Activated CD4-positive, alpha-beta memory T cell treated with anti-CD3 and anti-CD28 coated beads for 36 hours (primary cell): ENCODE measurements at places on chromosomes 3 and 15. TPM values are rescaled to one million over a fixed set of nuclear protein-coding genes. Genes with fewer than 3 reads are reported as not detected.

- no peak for DNase-seq
Observed at GRCh38 chr3:161770484-161771386, 274.1 kb downstream of the OTOL1 start.

- DNase-seq: no peak
Observed at GRCh38 chr3:177977381-177978158, 558.7 kb upstream of the KCNMB2 start.

GP5 gene
- 0.24 TPM for total RNA-seq

DNA sequence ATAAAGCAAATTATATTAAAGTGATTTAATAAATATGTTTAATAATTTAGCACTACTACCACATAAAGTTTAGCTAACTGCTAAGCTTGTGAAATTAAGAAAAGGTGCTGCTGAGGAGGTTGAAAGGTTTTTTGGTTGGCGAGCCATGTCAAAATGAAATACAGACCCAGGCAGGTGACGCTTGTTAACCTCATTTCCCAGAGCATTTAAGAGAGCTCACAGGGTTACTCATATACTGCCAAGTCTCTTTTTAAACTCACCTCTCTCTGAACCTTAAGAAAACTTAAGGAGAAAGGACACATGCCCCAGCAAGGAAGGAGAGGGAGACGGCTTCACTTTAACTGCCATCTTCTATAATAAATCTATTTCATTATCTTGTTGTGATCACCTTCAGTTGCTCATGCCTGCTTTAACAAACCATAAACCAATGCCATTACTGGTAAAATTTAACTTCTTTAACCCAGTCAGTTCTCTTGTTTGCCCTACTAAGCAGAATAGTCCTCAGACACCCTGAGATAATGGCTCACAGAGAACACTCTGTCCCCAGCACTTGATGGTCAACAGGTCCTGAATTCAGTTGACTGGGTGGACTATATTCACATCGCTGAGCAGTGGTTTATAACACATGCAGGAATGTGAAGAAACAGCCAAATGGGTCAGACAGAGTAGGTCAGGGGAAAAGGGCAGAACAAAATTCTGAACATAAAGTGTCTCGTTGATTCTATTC is 540.1 kb downstream of the UNC13C start:
- no peak for DNase-seq

GRCh38 chr3:141413801-141414689 is 45.7 kb downstream of the ZBTB38 start:
- DNase-seq: peak; percentile 62

SYNM gene
- 2.7 TPM for total RNA-seq

GRCh38 chr3:48215019-48215418 is 8.3 kb upstream of the CAMP start:
- no peak for DNase-seq

GRCh38 chr3:47313341-47314055 is 30.8 kb downstream of the KLHL18 start:
- DNase-seq: no peak

DNA sequence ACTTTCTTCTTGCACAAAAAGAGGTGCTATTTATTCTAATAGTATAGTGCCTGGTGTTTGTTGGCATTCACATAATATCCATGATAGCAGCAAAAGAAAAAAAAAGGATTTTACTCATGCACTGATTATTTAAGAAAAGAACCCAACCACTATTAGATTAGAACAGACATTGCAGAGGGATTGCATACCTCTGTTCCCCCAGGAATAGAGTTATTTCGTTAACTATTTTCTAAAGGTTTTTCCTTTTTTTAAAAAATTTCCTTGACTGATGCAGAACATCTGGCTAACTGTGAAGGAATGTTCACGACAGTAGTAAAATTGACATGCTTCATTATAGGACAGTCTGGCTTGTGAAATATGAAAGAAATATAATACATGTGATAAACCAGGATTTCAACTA is 136.6 kb upstream of the PTX3 start:
- no peak for DNase-seq

DNA sequence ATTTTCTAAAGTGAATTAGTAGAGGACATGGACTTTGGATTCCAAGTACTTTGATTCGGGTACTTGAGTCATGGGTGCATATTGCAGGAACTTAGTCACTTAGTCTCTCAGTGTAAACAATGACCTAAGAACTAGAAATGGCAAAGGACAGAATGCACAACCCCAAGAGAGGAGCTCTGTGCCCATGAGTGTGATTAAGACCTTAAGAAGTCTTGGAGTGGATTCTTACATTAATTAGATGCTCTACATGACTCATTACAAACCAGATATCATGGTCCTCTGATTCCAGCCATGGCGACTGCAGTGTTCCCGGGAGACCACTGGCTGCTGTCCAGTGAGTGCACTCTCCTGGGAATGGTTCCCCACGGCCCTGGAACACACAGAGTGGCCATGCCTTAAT is 251.5 kb downstream of the GABRG3 start:
- no peak for DNase-seq

GRCh38 chr3:192637803-192638202 is 89.5 kb downstream of the FGF12 start:
- no peak for DNase-seq

DNA sequence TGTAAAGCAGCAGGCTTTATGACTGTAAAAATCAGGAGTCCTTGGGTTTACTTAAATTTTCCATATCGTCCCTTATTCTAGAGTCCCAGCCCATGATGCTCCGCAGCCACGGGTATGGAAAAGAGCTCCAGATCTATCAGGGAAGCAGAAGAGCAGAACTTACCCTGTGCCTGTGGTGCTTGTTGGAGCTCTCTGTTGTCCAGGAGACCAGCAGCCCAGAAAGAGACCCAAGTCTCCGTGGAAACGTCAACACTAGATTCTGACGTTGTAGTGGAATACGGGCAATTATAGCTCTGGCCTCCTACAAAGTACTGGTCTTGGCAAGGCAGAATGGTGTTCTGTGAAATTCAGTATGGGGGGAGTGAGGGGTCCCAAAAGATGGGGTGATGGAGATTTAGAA is 2.0 kb downstream of the GMNC start:
- DNase-seq: no peak

PLSCR5 gene
- total RNA-seq: not detected

RHOV gene
- total RNA-seq: 0.29 TPM

GRCh38 chr3:50370594-50370993 is 11.3 kb upstream of the TMEM115 start:
- no peak for DNase-seq

PIERCE2 gene
- not detected for total RNA-seq

- DNase-seq: peak; percentile 68
Observed at GRCh38 chr15:78035321-78035751, 42.2 kb downstream of the TBC1D2B start.

DNAH1 gene
- total RNA-seq: 13.5 TPM

DNA sequence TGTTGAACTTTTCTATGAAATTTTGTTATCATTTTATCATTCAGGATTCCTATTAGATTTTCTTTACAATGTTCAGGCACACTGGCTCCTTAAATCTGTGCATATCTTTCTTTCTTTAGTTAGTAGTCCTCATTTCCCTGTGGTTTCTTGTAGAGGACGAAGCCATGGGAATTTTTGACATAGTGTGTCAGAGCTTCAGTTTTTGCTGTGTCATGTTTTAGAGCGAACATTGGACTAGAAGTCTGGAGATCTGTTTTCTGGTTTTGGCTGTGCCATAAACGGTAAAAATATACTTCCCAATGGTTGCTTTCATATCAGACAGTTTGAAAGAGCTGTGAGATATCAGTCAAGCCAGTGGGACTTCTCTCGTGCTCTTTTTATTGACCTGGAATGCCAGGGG is 105.2 kb downstream of the CHCHD4 start:
- DNase-seq: no peak

KNG1 gene
- total RNA-seq: not detected

DNA sequence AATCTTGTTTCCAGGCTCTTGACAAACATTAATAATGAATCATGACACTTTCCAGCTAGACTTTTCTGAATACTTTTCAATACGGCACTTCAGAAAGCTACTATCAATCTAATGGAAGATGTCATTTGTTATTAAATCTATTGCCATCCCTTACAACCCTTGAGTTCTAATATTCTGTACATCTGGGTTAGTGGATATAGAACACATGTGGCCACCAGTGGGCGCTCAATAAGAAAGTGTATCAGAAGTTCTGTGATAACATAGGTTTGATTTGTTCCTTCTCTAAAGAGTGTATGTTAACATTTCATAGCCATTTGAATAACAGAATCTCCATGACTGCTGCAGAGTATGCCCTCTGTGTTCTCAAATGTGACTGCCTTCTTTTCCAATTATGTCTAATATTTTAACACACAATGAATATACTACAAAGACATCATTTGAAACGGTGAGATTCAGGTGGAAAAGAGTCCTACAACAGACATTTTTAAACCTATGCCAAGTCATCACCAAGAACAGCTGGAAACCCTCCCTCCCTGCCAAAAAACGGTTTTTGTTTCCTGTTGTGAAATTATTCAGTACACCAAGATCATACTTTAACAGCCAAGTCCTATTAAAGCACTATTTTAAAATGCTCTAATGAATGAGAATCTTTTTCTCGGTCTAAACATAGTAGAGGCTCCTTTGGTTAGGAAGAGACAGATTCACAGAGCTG is 22.2 kb downstream of the ALDH1A2 start:
- peak; percentile 49 for DNase-seq

GRCh38 chr15:82146990-82147461 is 101.2 kb upstream of the MEX3B start:
- no peak for DNase-seq

GRCh38 chr15:79197285-79197684 is 85.2 kb upstream of the ANKRD34C start:
- no peak for DNase-seq

DNA sequence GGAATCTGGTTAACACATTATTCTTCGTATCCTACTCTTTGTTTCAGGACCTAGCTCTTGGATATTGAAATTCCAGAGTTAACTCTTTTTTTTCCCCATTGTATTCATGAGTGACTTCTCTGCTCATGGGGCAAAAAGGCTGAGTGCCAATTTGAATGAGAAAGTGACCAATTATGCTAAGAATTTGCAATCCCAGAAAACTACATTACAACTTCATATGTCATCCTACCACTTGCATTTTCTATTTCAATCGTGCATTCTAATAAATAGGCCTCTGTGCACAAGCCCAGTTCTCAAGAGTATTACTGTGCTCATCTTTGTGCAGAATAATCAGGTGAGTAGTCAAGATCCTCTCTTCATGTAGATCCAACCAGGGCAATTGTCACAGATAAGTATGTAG is 537.8 kb downstream of the OTOL1 start:
- no peak for DNase-seq

USF3 gene
- total RNA-seq: 12.2 TPM

AHSG gene
- total RNA-seq: not detected

- DNase-seq: no peak
Observed at GRCh38 chr15:82132096-82132495, 86.3 kb upstream of the MEX3B start.

- no peak for DNase-seq
Observed at GRCh38 chr15:88656760-88657221, 18.0 kb downstream of the ISG20 start.

IMPG2 gene
- total RNA-seq: 0.12 TPM

CLDN1 gene
- 0.22 TPM for total RNA-seq

GRCh38 chr15:60528530-60528929 is 49.6 kb upstream of the ICE2 start:
- no peak for DNase-seq

FETUB gene
- total RNA-seq: not detected

DNA sequence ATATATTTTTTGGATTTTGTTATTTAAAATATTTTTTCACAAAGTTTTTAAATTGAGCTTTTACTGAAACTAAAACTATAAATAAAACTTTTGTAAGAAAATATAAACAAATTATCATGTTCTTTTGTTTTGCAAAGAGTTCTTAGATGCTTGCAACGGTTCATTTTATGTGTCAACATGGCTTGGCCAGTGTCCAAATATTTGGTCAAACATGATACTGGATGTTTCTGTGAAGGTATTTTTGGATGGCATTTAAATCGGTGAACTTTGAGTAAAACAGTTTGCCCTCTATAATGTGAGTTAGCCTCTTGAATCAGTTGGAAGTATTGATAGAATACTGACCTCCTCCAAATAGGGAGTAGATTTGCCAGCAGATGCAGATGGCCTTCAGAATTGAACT is 612.6 kb upstream of the NECTIN3 start:
- DNase-seq: no peak

GRCh38 chr15:101124731-101125451 is 127.0 kb downstream of the CHSY1 start:
- no peak for DNase-seq

DNA sequence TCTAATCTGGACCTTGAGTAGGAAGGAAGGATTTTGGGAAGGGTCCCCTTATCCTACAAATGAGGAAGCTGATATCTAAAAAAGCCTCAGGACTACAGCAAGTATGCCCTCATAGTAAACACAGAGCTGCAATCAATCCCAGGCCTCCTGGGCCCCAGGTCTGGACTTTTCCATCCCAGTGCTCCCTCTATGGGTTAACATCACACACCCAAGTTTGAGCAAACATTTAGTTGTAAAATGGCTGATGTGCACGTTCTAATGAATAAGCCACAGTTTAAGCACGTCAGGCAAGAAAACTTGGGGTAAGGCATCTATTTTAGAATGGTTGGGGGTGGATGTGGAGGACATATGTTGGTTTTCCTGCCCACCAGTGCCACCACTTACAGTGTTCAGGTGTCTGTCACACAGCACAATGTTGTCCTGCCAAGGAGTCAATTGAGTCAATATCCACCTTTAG is 44.3 kb upstream of the UBE2E1 start:
- DNase-seq: peak; percentile 20

DNA sequence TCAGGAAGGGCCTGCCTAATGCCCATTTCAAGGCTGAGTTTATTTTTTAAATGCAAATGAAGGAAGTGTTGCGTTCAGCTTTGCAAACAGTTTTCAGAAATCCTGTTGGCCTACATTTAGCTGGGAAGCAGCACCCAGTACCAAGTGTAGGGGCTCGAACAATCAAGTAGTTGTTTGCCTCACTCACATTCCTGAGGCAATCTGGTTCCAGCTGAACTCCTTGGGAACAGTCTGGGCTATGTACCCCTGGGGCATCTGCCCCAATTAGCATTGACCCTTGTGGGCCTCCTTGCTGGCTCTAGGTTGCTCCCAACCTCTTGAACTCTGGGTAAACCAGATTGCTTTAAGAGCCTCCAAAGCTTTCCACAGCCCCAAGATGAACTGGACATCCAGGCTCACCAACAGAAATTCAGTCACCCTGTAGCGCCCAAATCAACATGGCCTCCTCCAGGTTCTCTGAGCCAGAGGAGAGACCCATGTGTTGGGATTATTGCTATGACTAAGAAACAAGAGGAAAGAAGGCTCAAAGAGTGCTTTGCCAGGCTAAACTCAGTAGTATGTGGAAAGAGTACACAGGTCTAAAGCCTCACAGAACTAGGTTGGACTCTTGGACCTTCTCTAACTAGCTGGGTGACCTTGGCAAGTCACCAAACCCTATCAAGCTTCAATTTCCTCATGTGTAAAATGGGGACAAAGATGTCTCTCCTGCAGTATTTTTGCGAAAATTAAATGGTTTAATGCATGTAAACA is 532.7 kb downstream of the SOX2 start:
- no peak for DNase-seq

- DNase-seq: peak; percentile 74
Observed at GRCh38 chr15:94229591-94230369, 1.6 kb upstream of the MCTP2 start.

DNA sequence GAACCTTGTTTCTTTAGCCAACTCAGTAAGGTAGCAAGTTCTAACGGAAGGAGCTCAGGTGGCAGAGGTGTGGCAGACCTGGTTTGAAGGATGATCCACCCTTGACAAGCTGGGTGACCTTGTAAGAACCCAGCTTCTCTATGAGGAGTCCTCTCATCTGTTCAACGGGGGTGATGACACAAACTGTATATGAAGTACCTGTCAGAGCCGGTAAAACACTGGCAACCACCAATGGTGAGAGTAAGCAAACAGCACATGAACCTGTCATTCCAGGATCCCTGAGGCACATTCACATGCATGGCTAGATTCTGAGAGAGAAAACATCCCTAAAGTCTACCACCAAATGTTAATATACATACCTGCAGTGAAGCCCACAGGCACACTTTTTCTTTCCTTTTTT is 2.4 kb downstream of the SCAP start:
- DNase-seq: no peak
